ENCODE measurements at places on chromosomes 7 and 10.

DNA sequence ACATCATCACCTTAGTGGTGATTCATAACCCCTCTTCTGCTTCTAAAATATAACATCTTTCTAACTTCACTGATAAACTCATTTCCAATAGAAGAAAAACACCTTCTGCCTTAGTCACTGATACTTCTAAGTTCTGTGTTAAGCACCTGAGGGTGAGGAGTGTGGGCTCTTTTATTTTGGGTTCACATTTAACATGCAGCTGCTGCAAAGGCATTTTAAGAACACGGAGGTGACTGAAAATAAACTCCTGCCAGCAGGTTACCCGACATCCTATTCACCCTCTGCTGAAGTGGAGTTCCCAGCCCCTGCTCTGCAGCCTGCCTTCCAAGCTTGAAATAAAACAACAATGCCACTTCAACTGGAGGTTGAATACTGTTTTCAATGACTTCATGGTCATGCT lies 202.9 kb upstream of the PLXNA4 start:
- H3K36me3 ChIP-seq: no peaks in the 10 kb centered on the region
- no peak overlapping the region for H3K4me3 ChIP-seq
- H3K27me3 ChIP-seq: no peaks in the 10 kb centered on the region
- DNase-seq: no peak

DNA sequence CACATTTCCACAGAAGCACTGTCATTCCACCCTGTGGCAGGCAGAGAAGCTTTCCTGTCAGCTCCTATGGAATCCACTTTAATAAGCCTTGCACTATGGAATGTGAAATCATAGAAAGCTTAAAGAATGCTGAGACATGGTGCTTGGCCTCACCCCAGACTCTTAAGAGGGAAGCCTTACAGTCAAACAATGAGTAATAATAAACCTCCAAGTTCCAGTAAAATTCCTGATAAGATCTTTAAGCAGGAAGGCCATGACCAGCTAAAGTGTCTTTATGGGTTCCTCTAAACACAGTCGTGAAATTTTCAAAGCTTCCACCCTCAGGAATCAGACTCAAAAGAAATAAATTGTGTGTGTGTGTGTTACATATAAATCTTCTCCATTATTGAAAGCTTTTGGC lies 11.9 kb upstream of the TEX36 start:
- no peaks in the 10 kb centered on the region for H3K4me1 ChIP-seq
- no peak for DNase-seq
- no peaks in the 10 kb centered on the region for H3K36me3 ChIP-seq
- no peaks in the 10 kb centered on the region for H3K27me3 ChIP-seq
- H3K27ac ChIP-seq: no peak overlapping the region

DNA sequence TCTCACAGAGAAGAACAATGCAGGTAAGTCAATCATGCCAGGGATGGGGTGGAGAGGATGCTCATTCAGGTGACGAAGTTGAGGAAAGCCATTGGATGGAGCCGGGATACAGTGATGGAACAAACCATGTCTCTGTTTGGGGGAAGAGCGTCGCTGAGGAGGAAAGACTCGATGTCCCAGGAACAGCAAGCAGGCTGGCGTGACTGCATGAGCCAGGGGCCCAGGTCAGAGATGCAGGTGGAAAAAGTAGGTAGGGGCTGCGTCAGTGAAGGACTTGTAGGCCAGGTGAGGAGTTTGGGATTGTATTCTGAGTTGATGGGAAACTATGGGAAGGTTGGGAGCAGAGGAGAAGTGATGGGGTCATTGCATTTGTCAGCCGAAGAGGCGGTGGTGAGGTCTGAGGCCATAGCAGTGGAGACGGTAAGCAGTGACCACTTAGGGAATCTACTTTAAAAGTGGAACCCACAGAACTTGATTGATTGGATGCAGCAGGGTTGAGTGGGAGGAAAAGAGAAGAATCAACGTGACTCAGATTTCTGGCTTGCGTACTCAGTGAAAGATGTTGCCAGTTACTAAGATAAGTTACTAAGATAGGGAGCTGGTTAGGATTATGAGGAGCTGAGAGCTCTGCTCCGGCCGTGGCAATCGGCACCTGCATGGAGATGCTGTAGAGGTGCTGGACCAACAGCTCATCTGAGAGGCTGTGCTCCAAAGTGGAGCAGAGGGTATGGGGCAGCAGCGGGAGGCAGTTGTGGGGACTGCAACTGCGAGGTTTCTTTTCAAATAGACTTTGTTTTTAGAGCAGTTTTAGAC lies 12.5 kb upstream of the IL2RA start:
- H3K27me3 ChIP-seq: no peaks in the 10 kb centered on the region
- no peaks in the 10 kb centered on the region for H3K36me3 ChIP-seq
- DNase-seq: no peak

- no peaks in the 10 kb centered on the region for H3K36me3 ChIP-seq
- DNase-seq: no peak
- H3K27ac ChIP-seq: no peak overlapping the region
- no peaks in the 10 kb centered on the region for H3K4me1 ChIP-seq
- no peak overlapping the region for H3K4me3 ChIP-seq
Observed at GRCh38 chr10:17805921-17806577, 3.1 kb upstream of the MRC1 start.

DNA sequence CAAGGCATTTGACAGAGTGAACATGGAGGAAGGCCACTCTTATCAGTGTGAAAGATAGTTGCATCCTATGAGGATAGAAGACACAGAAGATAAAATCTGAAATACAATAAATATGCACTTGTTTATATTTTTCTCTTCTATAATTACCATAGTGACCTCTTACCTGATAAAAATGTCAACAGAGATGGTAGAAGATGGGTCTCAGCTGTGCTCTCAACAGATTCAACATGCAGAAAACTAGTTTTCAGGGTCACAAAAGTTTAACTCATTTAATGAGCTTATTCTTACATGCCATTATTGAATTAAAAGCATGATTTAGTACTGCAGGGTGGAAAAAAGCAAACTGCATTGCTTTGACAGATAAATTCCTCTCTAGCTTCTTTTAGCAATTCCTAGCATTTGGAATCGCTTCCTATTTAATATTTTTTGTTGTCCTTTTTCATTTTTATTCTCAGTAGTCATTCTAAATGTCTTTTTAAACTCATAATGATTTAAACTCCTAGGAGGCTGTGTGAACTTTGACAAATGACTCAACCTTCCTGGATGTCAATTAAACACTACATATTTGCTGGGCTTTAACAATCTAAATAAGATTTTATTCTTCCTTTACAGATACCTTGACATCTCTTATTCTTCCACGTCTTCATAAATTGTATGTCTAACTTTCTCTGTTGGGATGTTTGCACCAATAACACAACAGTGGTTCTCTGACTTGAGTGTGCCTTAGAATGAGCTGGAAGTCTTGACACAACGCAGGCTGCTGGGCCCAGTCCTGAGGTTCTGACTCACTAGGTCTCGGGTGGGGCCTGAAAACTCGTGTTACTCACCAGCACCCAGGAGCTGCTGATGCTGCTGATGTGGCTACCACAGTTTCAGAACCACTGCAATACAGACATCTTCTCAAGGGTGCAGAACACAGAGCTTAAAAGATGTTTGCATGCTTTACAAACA lies 565.5 kb upstream of the IGFBP3 start:
- DNase-seq: no peak
- H3K27ac ChIP-seq: no peak overlapping the region
- H3K27me3 ChIP-seq: no peaks in the 10 kb centered on the region
- no peaks in the 10 kb centered on the region for H3K36me3 ChIP-seq

All from naive thymus-derived CD4-positive, alpha-beta T cell (primary cell).